ENCODE measurements at places on chromosomes 3 and 15.

DNA sequence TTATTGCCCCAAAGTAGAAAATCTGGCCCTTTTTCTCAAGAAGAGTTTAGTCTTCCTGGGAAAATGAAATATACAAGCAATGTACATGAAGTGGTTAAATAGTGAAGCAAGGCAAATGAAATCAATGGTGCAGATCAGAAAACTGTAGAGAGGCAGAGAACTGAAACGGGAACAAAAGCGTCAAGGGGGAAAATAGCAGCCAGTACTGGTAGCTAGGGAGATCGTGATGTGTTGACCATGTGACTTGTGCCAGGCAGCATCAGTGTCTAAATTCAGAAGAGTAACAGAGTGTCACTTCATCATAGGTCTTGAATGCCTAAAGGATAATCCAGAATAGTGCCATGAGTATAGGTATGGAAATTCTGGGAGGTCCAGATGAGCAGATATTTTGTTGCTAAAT is 163.1 kb downstream of the CHL1 start:
- no peak for DNase-seq

- DNase-seq, result no peak
These were observed 1074.8 kb upstream of the ALCAM start for GRCh38 chr3:104291878-104292277.

DNA sequence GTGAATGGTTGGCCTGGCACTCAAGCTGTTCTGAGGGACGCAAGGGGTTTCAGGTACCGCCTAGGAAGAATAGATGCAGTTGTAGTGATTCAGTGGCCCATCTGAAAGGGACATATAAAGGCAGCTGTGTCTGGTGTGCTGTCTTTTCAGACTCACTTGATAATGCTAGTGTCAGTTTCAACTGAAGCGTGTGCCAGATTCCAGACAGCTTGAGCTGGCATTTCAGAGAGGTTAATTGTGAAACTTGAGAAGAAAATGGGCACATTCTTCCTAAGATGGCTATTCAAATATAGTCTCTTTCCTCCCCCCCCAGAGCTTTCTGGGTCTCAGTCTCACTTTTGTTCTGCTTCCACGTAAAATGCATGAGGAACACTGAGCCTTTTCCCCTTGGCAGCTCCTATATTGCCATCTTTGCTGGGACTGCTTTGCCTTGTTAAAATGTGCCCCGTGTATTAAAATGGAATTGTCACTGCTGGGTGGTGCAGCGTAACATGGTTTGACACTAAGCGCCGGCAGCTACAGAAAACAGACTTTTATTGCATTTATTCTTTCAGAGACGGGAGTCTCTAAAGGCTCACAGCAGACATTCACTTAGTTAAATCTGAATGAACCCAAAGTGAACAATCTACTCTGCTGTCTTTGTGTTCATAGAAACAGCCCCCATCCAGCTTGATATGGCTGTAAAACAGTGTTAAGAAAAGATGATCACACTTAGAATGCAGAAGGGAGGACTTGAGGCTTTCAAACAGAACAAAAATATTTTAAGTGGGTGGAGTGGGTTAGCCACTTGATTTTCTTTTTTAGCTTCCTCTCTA is 478.7 kb downstream of the RBMS3 start:
- DNase-seq, result no peak

DNA sequence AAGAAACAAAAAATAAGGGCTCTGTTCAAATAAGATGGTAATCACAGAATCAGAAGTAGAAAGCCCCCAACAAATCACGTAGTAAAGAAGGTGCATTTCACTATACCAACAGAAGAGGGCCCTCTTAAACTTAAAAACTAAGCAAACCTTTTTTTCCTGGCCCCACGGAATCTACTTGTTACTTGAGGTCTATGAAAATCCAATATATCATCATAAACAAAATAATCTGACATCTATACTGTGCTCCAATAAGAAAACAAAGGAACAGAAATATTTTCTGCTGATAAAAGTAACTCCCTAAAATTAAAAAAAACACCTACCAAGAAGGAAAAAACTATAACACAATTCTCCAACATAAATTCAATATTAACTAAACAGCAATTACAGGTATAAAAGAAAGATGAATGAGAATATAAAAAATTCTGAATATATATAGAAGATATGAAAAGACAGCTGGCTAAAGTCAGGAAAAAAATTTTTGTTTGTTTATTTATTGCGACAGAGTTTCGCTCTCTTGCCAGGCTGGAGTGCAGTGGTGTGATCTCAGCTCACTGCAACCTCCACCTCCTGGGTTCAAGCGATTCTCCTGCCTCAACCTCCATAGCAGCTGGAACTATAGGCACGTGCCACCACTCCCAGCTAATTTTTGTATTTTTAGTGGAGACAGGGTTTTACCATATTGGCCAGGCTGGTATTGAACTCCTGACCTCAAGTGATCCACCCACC is 81.8 kb downstream of the CLASP2 start:
- peak; percentile 14 for DNase-seq

- no peak for DNase-seq
These were observed 18.2 kb downstream of the LAMP3 start for GRCh38 chr3:183144363-183144762.

Data from NCI-H1694 treated with DMSO at 0.1 percent for 48 hours (cell line).